Naive thymus-derived CD4-positive, alpha-beta T cell (primary cell): ENCODE measurements at places on chromosomes 2 and 18.
A peak's percentile ranks its signal among the peaks of the same experiment; 100 is the strongest.

DNA sequence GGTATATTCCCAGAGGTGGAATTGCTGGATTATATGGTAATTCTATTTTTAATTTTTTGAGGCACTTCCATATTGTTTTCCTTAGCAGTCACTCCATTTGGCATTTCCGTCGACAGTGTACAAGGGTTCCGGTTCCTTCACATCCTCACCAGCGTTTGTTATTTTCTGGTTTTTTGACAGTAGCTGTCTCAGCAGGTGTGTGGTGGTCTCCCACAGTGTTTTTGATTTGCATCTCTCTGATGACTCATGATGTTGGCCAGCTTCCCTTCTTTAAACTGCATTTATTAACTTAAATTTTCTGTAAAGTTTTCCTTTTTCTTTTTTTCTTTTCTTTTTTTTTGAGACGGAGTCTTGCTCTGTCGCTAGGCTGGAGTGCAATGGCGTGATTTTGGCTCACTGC is 19.7 kb downstream of the SH3BP4 start:
- H3K27ac ChIP-seq = no peak overlapping the region
- H3K27me3 ChIP-seq = peaks cover 5% of the 10 kb centered on the region
- H3K4me1 ChIP-seq = no peaks in the 10 kb centered on the region
- no peaks in the 10 kb centered on the region for H3K36me3 ChIP-seq
- DNase-seq = no peak
- no peak overlapping the region for H3K4me3 ChIP-seq

GRCh38 chr2:173436088-173436487 is 81.4 kb downstream of the CDCA7 start:
- no peaks in the 10 kb centered on the region for H3K4me1 ChIP-seq
- H3K36me3 ChIP-seq = no peaks in the 10 kb centered on the region
- H3K4me3 ChIP-seq = no peak overlapping the region
- DNase-seq = no peak

DNA sequence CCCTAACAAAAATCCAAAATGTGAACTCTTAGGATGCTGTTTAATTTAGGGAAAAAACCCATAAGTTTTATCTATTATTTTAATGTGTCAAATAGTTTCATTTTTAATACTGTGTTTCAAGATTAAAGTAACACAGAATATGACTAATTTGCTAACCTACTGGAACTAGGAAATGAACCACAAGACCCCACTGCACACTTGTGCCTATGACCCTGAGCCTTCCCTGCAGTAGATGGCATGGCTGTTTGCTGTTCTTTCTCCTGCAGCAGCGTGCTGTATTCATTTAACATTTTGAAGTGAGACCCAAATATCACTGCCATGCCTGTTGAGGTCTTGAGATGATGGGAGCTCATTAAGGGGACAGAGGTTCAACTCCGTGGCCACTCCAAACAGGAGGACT is 565.2 kb upstream of the NRP2 start:
- DNase-seq = no peak
- H3K36me3 ChIP-seq = no peaks in the 10 kb centered on the region
- no peaks in the 10 kb centered on the region for H3K4me1 ChIP-seq
- no peaks in the 10 kb centered on the region for H3K27me3 ChIP-seq

DNA sequence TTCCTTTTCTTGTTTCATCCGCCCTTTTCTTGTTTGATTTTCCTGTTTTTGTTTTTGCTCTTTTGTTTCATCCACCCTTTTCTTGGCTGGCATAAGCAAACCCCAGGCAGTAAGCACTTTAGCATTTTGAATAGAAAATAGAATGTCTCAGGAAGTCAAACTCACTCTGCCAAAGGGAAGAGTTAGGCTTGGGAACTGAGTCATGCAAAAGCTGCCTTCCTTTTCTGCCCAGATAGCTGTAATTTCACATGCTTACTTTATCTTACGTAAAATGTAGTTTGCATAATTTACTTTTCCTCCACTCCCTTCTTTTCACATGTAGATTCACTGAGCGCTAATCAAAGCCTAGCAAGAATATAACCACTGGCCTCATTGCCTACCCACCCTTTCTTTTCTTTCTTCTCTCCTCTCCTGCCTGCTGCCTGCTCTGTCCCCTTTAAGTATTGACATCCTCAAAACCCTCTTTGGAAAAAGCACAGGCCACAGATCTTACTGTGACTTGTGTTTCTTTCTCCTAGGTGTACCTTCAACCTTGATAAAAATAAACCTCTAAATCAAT is 48.4 kb downstream of the CNGA3 start:
- no peaks in the 10 kb centered on the region for H3K27me3 ChIP-seq
- no peaks in the 10 kb centered on the region for H3K36me3 ChIP-seq
- H3K4me3 ChIP-seq = no peak overlapping the region

- no peak overlapping the region for H3K27ac ChIP-seq
- peaks cover 2% of the 10 kb centered on the region for H3K27me3 ChIP-seq
- DNase-seq = no peak
- H3K4me3 ChIP-seq = no peak overlapping the region
These were observed 57.5 kb downstream of the FHOD3 start for GRCh38 chr18:36354989-36355388.

DNA sequence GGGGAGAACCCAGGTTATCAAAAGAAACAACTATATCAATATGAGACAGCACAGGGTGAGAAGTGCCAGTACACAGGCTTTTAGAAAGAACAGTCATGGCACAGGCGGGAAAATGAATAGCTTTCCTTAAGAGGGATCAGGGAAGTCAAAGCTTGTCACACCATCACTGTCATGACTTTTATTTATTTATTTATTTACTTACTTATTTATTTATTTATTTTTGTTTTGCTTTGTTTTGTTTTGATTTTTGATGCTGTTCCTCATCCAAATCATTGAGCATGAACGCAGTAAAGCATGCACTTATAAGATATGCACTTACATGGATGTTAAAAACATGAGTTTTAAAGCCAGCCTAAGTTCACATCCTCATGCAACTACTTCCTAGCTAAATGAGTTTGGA is 19.3 kb upstream of the CRIM1 start:
- H3K27me3 ChIP-seq = no peaks in the 10 kb centered on the region
- no peak overlapping the region for H3K27ac ChIP-seq
- H3K36me3 ChIP-seq = no peaks in the 10 kb centered on the region
- H3K4me3 ChIP-seq = no peak overlapping the region

DNA sequence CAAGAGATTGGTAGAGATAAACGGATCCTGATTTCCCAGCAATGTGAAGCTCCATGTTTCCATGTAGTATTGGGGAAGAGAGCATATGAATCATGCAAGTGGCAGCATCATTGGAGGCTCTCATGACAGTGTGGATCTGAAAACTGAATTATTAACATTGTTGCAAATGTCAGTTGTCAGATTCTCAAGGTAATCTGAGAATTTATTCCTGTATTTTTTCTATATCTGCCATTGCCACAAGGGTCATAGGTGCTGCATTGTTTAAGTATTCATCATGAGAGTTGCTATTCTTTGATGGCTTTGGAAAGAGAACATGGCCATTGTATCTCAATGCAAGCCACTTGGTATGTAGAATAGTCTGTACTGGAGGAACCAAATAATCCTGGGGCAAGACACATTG is 1217.0 kb upstream of the ZEB2 start:
- no peaks in the 10 kb centered on the region for H3K27me3 ChIP-seq
- H3K4me1 ChIP-seq = no peaks in the 10 kb centered on the region
- no peak overlapping the region for H3K27ac ChIP-seq
- DNase-seq = no peak
- H3K36me3 ChIP-seq = no peaks in the 10 kb centered on the region
- no peak overlapping the region for H3K4me3 ChIP-seq

GRCh38 chr2:200373973-200374416 is 67.5 kb downstream of the SPATS2L start:
- H3K36me3 ChIP-seq = no peaks in the 10 kb centered on the region
- DNase-seq = peak; percentile 64
- peak overlapping the region; percentile 66 for H3K27ac ChIP-seq
- peaks cover 32% of the 10 kb centered on the region for H3K4me1 ChIP-seq
- H3K27me3 ChIP-seq = no peaks in the 10 kb centered on the region

DNA sequence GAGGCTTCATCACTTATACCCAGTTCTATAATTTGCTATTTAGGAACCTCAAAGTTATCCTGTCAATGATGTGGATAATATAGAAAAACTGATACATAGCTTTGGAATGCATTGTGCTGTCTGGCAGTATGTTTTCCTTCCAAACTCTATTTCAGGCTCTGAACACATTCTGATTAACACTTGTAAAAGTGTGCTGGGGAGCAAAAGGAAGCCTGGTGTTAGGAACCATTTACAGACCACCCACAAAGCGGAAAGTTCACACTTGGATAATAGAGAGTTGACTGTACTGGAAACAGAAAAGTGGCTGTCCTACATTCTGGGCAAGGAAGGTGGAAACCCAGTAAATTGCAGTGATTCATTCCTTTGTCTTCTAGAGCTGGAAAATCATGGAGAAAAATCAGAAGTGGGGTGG is 114.5 kb upstream of the ZFP36L2 start:
- H3K4me1 ChIP-seq = no peaks in the 10 kb centered on the region
- H3K4me3 ChIP-seq = no peak overlapping the region
- H3K27me3 ChIP-seq = no peaks in the 10 kb centered on the region
- no peak overlapping the region for H3K27ac ChIP-seq
- no peaks in the 10 kb centered on the region for H3K36me3 ChIP-seq
- DNase-seq = no peak

DNA sequence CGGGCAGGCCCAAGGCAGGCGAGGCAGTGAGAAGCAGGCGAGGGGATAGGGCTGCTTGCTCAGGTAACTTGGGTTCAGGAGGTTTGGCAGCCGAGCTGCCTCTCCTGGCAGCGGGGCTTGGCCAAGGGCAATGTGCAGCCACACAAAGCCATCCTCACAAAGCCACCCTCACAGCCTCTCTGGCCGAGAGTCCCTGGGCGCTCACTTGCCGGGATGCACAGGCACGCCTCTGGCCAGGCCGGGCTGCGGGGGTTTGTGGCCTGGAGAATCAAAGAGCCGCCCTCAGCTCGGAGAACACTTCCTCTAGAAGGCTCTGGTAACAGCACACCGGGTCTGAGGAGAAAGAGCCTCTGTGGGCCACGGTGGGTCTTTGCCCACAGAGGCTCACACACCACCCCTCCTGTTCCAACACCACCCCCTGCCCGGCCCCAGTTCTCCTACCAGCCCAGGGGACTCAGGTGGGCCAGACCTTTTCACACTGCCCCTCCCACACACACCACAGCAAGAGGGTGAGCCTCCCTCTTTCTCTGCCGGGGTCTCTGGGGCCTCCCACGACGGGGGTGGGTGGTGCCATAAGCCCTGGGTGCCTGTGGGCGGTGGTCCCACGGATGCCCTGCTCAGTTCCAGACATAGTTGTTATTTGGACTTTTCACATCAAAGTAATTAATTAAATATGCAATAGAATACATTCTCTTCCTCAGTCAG is 186.9 kb downstream of the ZFP36L2 start:
- H3K27me3 ChIP-seq = no peaks in the 10 kb centered on the region
- no peaks in the 10 kb centered on the region for H3K36me3 ChIP-seq
- H3K27ac ChIP-seq = no peak overlapping the region

- DNase-seq = no peak
- no peak overlapping the region for H3K4me3 ChIP-seq
- H3K4me1 ChIP-seq = no peaks in the 10 kb centered on the region
- no peaks in the 10 kb centered on the region for H3K27me3 ChIP-seq
- no peaks in the 10 kb centered on the region for H3K36me3 ChIP-seq
These were observed 180.8 kb downstream of the PPP1R1C start for GRCh38 chr2:182166406-182166805.

DNA sequence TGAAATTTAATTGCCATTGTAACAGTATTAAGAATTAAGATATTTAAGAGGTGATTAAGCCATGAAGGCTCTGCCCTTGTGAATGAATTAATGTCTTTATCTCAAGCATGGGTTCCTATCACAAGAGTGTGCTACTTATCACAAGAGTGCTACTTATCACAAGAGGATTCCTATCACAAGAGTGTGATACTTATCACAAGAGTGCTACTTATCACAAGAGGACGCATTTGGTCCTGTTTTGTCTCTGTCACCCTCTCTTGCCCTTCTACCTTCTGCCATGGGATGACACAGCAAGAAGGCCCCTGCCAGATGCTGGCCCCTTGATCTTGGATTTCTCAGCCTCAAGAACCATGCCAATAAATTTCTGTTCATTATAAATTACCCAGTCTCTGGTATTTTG is 13.2 kb upstream of the COL5A2 start:
- no peak overlapping the region for H3K4me3 ChIP-seq
- no peak overlapping the region for H3K27ac ChIP-seq
- H3K36me3 ChIP-seq = no peaks in the 10 kb centered on the region
- no peak for DNase-seq
- H3K4me1 ChIP-seq = no peaks in the 10 kb centered on the region

DNA sequence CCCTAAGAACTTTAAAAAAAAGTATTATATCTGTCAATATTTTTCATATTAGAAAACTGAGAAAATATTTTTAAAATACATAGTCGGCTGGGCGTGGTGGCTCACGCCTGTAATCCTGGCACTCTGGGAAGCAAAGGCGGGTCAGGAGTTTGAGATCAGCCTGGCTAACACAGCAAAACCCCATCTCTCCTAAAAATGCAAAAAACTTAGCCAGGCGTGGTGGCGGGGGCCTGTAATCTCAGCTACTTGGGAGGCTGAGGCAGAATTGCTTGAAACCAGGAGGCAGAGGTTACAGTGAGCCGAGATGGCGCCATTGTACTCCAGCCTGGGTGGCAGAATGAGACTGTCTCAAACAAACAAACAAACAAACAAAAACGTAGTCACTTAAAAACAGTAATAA is 5.1 kb upstream of the KCMF1 start:
- no peaks in the 10 kb centered on the region for H3K27me3 ChIP-seq
- no peak overlapping the region for H3K27ac ChIP-seq
- peaks cover 6% of the 10 kb centered on the region for H3K4me1 ChIP-seq
- DNase-seq = no peak
- H3K36me3 ChIP-seq = peaks cover 8% of the 10 kb centered on the region
- no peak overlapping the region for H3K4me3 ChIP-seq

- H3K27ac ChIP-seq = no peak overlapping the region
- no peaks in the 10 kb centered on the region for H3K4me1 ChIP-seq
- no peaks in the 10 kb centered on the region for H3K36me3 ChIP-seq
- H3K27me3 ChIP-seq = no peaks in the 10 kb centered on the region
- no peak overlapping the region for H3K4me3 ChIP-seq
- no peak for DNase-seq
These were observed 18.6 kb downstream of the THNSL2 start for GRCh38 chr2:88188748-88189147.
